Kidney (tissue), 22 donors: ENCODE measurements at places on chromosomes 13 and 19. TPM values are rescaled to one million over a fixed set of nuclear protein-coding genes. Genes with fewer than 3 reads are reported as not detected.

KCTD4 gene
- total RNA-seq, result 0.22 TPM

LGALS16 gene
- total RNA-seq, result not detected

ERICH6B gene
- total RNA-seq, result not detected

PTH2 gene
- total RNA-seq, result not detected

SIAH3 gene
- 0.03 TPM for total RNA-seq

PRKD2 gene
- total RNA-seq, result 69.8 TPM

ZNF625 gene
- total RNA-seq, result 11.4 TPM

SPRYD7 gene
- total RNA-seq, result 6.6 TPM

CEP89 gene
- total RNA-seq, result 24.0 TPM

ZNF584 gene
- 13.0 TPM for total RNA-seq

MBD3L2 gene
- not detected for total RNA-seq

KLK12 gene
- not detected for total RNA-seq

PRODH2 gene
- 9.0 TPM for total RNA-seq

AMER2 gene
- total RNA-seq, result 0.06 TPM

C19orf53 gene
- 62.7 TPM for total RNA-seq

TSPAN16 gene
- total RNA-seq, result not detected

NXNL1 gene
- not detected for total RNA-seq

MRI1 gene
- total RNA-seq, result 46.5 TPM

TYROBP gene
- total RNA-seq, result 77.6 TPM

EXOC3L2 gene
- total RNA-seq, result 19.0 TPM

F10 gene
- 5.1 TPM for total RNA-seq

MIDN gene
- 205 TPM for total RNA-seq

FXYD7 gene
- total RNA-seq, result 0.94 TPM

ZNF558 gene
- total RNA-seq, result 28.5 TPM

SCEL gene
- total RNA-seq, result 3.3 TPM

APOC4 gene
- not detected for total RNA-seq

ADGRE3 gene
- total RNA-seq, result 0.25 TPM

ZNF345 gene
- total RNA-seq, result 8.5 TPM

GCDH gene
- total RNA-seq, result 21.9 TPM

LILRB5 gene
- 5.9 TPM for total RNA-seq
